Esophagus muscularis mucosa (tissue), 4 donors: ENCODE measurements at places on chromosomes 2 and 18. TPM values are rescaled to one million over a fixed set of nuclear protein-coding genes. Genes with fewer than 3 reads are reported as not detected.

CABYR gene
- 1.3 TPM for total RNA-seq

CCBE1 gene
- total RNA-seq = 2.9 TPM

STK25 gene
- 220 TPM for total RNA-seq

GCG gene
- not detected for total RNA-seq

C1QL2 gene
- total RNA-seq = not detected

DNA sequence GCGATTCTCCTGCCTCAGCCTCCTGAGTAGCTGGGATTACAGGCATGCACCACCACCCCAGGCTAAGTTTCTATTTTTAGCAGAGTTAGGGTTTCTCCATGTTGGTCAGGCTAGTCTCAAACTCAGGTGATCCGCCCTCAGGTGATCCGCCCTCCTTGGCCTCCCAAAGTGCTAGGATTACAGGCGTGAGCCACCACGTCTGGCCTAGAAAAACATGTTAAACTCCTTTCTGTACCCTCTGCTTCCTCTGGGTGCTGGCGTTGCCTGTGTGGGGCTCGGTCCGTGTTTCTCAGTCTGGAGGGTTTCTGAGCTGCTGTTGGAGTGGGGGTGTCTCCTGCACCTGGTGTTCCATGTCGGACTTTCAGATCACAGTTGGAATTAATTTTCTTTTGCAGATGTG is 17.9 kb downstream of the LDLRAD4 start:
- peak overlapping the region; percentile 72 for H3K27ac ChIP-seq
- H3K27me3 ChIP-seq = no peaks in the 10 kb centered on the region
- DNase-seq = no peak
- no peak overlapping the region for H3K4me3 ChIP-seq
- peaks cover 3% of the 10 kb centered on the region for H3K36me3 ChIP-seq

DNA sequence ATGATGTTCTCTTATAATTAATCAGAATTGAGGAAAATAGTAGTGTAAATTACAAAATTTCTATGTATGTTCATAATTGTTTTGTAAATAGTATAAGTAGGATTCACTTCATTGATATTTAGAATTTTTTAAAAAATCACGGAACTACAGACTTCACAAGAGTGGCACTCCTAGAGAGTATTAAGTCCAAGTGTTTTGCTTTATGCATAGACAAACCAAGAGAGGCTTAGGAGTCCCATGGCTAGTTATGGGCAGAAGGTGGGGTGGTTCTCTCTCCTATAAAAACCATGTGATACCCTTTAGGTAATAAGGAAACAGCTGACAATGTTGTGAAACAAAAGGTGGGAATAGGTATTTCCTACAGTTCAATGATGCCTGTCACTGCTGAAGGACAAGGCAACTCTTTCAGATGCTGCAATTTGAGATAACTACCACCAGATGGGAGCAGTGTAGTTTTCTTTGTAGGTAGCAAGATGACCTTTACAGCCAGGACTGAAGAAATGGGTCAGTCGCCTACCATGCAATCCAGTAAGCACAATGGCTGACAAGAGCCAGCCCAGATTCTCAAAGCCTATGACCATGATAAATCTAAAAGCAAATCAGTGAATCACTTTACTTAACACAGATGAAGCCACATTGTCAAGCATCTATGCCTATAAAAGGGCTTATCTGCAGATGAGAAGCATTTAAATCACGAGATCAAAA is 83.9 kb downstream of the AAK1 start:
- H3K36me3 ChIP-seq = peaks cover 6% of the 10 kb centered on the region
- no peaks in the 10 kb centered on the region for H3K27me3 ChIP-seq
- no peak overlapping the region for H3K4me3 ChIP-seq
- peaks cover 17% of the 10 kb centered on the region for H3K4me1 ChIP-seq
- no peak for DNase-seq

DNA sequence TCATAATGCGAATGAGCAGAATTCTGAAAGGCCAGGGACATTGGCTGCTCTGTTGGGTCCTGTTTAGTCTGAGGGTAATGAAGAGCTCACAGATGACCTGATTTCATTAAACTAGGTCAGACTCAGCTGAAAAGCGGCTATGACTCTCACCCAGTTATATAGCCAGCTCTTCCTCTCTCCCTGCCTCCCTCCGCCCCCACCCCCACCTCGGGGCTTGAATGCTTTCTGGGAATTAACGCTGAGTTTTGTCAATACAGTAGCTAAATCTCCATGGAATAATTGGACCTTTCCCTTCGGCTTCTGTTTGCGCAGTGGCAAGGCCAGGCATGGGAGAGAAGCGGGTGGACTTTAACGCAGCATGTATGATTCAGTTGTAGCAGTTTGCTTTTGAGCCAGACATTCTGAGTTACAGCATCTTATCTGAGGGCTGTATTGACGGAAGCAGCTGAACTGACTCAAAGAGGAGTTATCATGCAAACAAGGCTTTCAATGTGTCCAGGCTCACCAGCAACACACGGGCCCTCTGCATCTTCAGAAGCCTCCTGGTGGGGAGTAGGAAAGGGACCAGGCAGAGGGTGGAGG is 110.6 kb downstream of the MYCN start:
- H3K4me1 ChIP-seq = peaks cover 7% of the 10 kb centered on the region
- H3K27me3 ChIP-seq = no peaks in the 10 kb centered on the region
- H3K4me3 ChIP-seq = no peak overlapping the region
- H3K36me3 ChIP-seq = no peaks in the 10 kb centered on the region
- H3K27ac ChIP-seq = no peak overlapping the region
- DNase-seq = no peak

- H3K27me3 ChIP-seq = no peaks in the 10 kb centered on the region
- H3K4me3 ChIP-seq = no peak overlapping the region
- no peak overlapping the region for H3K27ac ChIP-seq
- no peak for DNase-seq
- H3K36me3 ChIP-seq = no peaks in the 10 kb centered on the region
- no peaks in the 10 kb centered on the region for H3K4me1 ChIP-seq
These were observed 524.4 kb downstream of the IRS1 start for GRCh38 chr2:226275215-226275614.

- peaks cover 15% of the 10 kb centered on the region for H3K4me1 ChIP-seq
- no peaks in the 10 kb centered on the region for H3K36me3 ChIP-seq
- H3K27me3 ChIP-seq = no peaks in the 10 kb centered on the region
- H3K4me3 ChIP-seq = no peak overlapping the region
- DNase-seq = no peak
- H3K27ac ChIP-seq = no peak overlapping the region
These were observed 67.9 kb upstream of the ST3GAL5 start for GRCh38 chr2:85956646-85957039.

- no peak overlapping the region for H3K4me3 ChIP-seq
- H3K27ac ChIP-seq = no peak overlapping the region
- H3K27me3 ChIP-seq = no peaks in the 10 kb centered on the region
- no peak for DNase-seq
- no peaks in the 10 kb centered on the region for H3K36me3 ChIP-seq
These were observed 854.3 kb downstream of the LRRTM4 start for GRCh38 chr2:76667821-76668271.

DNA sequence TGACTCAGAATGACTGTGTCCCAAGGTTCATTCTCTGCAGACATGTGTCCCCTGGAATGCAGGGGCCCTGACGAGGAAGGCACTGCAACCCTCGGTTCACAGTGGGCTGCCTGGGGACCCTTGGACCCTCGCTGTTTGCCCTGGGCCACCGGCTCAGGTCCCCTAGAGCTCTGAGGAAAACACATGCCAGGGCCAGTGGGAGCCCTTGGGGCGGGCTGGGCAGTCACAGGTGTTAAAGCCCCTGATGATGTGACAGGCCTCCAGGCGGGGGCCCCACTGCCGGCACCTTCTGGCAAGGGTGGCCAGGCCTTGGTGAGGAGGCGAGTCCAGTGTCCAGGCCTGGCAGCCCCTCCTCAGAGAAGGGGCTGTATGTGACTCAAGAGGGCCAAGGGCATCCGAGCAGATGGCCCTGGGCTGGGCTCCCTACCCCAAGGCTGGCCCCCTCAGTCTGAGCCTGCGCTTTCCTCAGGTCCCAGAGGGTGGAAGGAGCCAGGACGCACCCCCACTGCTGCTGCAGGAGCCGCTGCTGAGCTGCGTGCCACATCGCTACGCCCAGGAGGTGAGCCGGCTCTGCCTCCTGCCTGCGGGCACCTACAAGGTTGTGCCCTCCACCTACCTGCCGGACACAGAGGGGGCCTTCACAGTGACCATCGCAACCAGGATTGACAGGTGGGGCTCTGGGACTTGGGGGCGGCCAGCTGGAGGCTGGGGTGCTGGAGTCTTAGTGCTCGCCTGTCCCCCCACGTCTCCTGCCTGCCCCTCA is 11.1 kb downstream of the CAPN10 start:
- no peak overlapping the region for H3K27ac ChIP-seq
- peaks cover 34% of the 10 kb centered on the region for H3K4me1 ChIP-seq
- no peak for DNase-seq
- H3K4me3 ChIP-seq = no peak overlapping the region

DNA sequence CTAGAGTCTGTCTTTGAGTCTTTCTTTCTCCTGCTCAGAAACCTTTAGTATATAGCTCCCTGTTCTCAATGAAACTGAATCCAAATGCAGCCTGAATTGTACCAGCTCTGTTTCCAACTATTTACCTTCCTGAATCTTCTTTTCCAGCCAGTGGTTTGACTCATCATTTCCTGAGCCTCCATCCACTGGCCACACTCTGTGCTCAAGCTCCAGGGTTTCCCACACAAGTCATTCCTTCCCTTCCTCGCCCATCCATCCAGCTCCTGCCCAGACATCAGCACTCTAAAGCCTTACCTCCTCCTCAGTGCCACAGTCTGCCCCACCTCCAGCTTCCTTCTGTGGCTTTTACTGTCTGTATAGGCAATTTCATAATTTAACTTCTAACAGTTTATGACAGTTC is 233.6 kb upstream of the RASGRP3 start:
- no peaks in the 10 kb centered on the region for H3K27me3 ChIP-seq
- DNase-seq = no peak
- peaks cover 8% of the 10 kb centered on the region for H3K36me3 ChIP-seq
- no peak overlapping the region for H3K27ac ChIP-seq
- no peak overlapping the region for H3K4me3 ChIP-seq

GRCh38 chr2:20157193-20157891 is 67.6 kb downstream of the SDC1 start:
- H3K27ac ChIP-seq = no peak overlapping the region

DNA sequence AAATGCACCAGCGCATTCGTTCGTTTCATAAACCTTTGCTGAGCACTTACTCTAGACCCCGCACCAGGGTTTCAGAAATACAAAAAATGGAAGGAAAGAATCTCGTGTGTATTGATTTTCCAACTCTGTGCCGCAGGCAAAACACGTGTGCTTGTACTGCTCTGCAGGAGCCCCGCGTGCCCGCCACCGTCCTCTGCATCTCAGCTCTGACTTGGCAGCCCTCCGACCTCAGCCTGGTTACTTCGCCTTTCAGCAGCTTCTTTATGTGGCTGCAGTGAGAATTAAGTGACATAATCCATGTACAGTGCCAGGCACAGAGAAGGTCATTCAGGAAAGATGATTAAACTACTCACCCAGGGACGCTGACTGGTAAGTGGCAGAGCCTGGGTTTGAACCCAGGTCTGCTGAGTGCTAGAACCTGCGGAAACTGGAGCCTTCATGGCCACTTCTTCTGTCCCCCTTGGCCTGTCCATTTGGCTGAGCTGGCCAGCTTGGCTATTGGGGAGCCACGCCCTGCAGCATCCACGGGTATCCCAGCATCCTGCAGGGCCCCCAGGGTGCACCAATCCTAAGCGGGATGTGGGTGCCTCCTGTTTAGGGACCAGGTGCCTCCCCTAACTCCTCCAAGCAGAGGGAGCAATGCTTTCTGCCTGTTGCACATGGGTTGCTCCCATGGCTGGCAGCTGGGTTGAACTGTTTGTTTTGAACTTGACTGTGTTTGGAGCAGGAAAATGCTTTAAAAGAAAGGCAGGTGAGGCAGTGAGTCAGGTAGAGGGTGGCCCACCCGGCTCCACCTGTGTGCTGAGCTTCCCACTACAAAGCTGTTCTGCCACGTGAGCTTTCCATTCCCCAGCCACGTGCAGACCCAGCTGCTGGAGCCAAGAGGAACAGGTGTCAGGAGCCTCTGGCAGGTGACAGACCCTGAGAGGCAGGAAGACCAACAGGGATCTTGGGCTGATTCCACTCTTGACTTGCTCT is 34.3 kb downstream of the INHBB start:
- H3K4me1 ChIP-seq = no peaks in the 10 kb centered on the region
- DNase-seq = no peak
- H3K4me3 ChIP-seq = no peak overlapping the region
- no peak overlapping the region for H3K27ac ChIP-seq
- H3K36me3 ChIP-seq = no peaks in the 10 kb centered on the region
- no peaks in the 10 kb centered on the region for H3K27me3 ChIP-seq

- peaks cover 11% of the 10 kb centered on the region for H3K4me1 ChIP-seq
- H3K27me3 ChIP-seq = no peaks in the 10 kb centered on the region
- no peak for DNase-seq
- H3K4me3 ChIP-seq = no peak overlapping the region
- no peak overlapping the region for H3K27ac ChIP-seq
These were observed 24.8 kb downstream of the TTC27 start for GRCh38 chr2:32652555-32653209.
